H1 (cell line): ENCODE measurements at places on chromosomes 12 and 14.

DNA sequence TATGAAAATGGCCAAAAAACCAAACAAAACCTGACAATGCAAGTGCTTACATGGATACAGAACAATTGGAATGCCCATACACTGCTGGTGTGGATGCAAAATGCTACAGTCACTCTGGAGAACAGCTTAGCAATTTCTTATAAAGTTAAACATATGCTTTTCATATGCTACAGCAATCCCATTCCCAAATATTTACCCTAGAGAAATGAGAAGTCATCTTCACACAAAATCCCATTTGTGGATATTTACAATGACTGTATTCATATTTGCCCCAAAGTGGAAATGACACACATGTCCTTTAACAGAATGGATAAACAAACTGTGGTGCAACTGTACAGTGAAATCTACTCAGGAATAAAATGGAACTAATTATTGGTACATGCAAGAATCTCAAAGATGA is 20.4 kb downstream of the SAV1 start:
- no peak for DNase-seq

DNA sequence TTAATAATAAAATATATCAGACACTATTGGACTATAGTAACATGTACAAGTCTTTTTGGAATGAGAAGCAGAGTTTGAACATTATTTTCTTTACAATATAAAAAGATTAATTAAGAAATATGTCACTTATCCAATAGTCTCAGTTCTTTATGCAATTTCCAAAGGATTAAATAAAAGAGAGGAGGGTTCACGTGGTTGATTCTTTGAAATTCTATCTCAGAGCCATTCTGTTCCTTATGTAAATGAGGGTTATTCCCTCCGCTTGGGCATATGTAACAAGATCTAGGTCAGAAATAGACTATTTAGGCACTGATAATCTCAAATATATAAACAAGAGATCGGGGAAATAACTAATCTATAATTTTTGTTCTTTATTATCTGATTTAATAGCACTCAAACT is 2.1 kb upstream of the TUBA1A start:
- DNase-seq = no peak

GRCh38 chr14:81004575-81004974 is 49.2 kb downstream of the TSHR start:
- DNase-seq = no peak

- DNase-seq = no peak
Measured at GRCh38 chr14:32457213-32457920, 128.3 kb downstream of the AKAP6 start.
